Cardiac muscle cell (in vitro differentiated cells and primary cell): ENCODE measurements at places on chromosomes 2 and 18.

DNA sequence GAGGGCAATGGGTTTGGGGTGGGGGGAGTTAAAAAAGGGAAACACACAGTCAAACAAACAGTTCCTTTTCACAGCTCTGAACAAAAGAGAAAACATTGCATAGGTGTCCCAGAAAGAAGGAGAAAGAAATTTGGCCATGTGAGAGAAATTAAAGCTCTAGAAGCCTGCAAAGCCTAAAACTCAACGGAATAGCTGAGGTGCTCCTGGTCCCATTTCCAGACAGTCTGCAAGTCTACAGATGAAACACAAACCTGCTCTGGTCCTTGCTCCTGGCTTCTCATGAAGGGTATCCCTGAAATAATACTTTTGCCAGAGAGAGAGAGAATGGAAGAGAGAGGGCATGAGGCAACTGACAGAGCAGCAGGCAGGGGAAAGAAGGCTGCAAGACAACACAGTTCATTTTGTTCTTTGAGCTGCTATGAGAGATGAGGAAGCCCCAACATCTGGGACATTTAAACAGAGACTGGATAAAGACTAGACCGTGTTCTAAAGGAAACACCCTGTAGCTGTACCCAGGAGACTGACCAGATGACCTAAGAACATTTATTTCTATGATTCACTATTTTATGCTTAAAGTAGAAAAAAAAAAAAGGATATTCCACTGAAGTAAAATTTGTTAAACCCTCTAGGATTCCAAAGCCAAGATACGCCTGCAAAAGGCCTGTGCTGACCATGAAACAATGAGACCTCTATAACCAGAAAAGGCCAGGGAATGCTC, 57.3 kb upstream of the CYP26B1 start:
- peak; percentile 30 for DNase-seq

GRCh38 chr2:205543262-205543843, 138.9 kb upstream of the NRP2 start:
- DNase-seq: no peak

DNA sequence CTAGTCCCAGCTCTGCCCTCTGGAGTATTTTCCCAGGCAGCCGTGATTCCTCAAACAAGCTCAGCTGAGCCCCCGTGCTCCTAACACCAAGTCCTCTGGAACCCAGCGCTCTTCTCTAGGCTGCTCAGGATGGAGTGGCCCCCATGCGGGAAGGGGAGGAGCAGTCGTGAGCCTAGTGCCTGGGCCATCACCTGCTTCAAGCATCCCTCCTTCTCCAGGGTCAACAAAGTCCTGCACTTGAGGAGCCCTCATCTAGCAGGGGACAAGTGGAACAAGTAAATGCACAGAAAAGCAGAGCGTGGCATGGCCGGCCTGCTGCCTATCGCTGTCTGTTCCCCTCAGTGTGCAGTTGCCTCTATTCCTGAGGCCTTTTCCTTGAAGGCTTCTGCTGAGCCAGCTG, 168.6 kb downstream of the INHBB start:
- no peak for DNase-seq

DNA sequence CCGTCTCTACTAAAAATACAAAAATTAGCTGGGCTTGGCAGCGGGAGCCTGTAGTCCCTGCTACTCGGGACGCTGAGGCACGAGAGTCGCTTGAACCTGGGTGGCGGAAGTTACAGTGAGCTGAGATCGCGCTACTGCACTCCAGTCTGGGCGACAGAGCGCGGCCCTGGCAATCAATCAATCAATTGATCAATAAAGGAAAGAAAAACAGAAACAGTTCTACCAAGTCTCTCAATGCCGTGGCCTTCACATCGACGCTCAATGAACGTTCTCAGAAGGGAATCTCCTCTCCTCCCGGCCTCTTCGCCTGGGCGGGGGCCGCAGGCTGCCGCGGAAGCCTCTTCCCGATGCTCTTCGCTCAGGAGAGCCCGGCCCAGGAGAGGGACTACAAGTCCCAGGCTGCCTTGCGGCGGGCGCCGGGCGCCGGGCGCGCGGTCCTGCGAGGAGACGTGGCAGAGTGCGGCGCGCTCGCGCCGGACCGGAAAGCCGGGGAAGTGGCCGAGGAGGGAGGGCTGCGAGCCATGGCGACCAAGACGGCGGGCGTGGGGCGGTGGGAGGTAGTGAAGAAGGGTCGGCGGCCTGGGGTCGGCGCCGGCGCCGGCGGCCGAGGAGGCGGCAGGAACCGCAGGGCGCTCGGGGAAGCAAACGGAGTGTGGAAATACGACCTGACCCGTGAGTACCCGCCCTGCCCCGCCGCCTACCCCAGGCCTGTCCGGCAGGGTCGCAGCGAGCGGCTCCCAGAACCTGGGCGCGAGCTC, at the start of gene TMEM214:
Gene TMEM214 (plus strand): TSS at position 471 of the 758 bp plus-strand sequence. CDS start 51 bp downstream, at position 522.
- peak; percentile 92 for DNase-seq
